ENCODE measurements at places on chromosomes 1 and 21. TPM values are rescaled to one million over a fixed set of nuclear protein-coding genes. Genes with fewer than 3 reads are reported as not detected.
A peak's percentile ranks its signal among the peaks of the same experiment; 100 is the strongest.

Gene KRTAP24-1
- total RNA-seq: not detected

DNA sequence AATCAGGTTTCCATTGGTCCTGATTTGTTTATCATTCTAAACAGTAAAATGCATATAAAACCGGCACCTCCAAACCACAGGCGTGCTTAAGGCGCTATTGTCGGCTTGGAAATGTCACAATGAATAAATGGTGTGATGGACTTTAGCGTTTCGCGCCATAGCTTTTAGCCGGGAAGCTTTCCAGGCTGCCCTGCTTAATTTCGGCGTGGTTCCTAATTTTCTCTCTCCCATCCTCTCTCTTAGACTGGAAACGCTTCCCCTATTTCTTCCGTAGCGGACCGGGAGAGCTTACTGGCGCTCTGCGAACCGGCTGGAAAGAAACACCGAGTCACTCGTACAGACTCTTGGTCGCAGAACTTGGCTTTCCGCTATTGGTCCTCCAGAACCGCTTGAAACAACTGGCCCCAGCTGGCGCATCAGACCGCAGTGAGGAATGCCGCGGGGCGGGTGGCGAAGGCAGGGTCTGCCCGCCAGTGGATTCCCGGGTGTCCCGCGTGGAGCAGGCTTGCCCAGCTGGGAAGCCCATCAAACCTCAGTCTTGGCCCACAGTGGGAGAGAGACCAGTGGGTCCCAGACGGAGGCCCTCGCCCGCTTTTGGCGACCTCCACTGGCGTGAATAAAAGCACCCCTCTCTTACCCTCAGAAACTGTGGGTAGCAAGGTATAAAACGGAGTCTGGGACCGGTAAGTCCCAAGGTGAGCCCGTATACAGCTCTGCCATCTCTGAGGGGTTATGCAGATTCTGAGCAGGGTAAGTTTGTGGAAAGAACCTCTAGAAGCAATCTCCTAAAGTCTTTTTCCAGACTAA is 4.0 kb upstream of the LHX8 start:
- peaks cover 16% of the 10 kb centered on the region for H3K4me1 ChIP-seq
- H3K27ac ChIP-seq: peak overlapping the region; percentile 70
- DNase-seq: no peak
- H3K36me3 ChIP-seq: no peaks in the 10 kb centered on the region

DNA sequence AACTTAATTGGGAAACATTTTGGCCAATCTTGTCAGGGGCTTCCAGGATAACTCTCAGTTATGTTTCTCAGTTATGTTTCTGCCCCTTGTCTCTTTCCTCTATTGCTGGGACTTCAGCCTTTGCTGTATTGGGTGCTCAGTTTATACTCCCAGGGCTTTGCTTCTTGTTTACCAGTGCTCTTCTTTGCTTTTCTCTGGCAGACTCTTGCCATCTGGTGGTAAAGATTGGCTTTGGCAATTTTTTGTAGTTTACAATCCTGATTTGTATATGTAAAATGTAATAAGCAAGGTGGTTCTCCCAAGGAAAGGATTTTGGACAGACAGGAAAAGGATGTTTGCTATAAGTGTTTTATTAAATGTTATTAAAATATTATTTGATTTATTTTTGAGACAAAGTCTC is 37.9 kb downstream of the FABP3 start:
- H3K4me1 ChIP-seq: no peaks in the 10 kb centered on the region
- H3K27ac ChIP-seq: no peak overlapping the region
- H3K4me3 ChIP-seq: no peak overlapping the region

DNA sequence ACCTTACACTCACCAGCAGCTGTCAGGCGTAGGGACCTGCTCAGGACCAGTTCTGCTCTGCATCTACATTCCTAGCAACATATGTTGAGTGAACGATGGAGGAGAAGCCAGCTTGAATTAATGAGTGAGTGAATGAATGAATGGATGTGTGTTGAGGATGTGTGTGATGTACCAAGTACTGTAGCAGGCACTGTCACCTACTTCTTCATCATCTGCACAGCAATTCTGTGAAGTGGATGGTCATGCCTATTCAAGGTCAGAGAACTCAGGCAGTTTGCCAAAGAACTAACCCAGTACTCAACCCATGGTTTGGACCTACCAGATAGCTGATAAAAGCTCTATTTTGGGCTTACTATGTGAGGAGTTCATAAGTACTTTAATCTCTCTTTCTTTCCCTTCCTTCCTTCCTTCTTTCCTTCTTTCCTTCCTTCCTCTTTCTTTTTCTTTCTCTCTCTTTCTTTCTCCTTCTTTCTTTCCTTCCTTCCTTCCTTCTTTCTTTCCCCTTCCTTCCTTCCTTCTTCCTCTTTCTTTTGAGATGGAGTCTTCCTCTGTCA is 56.9 kb downstream of the ATP1A1 start:
- H3K36me3 ChIP-seq: no peaks in the 10 kb centered on the region
- H3K4me3 ChIP-seq: no peak overlapping the region
- no peaks in the 10 kb centered on the region for H3K27me3 ChIP-seq
- H3K27ac ChIP-seq: no peak overlapping the region

Measured in esophagus squamous epithelium (tissue), 5 donors.